ENCODE measurements at places on chromosomes 1 and 21.

GRCh38 chr1:241816008-241816407 is 32.0 kb upstream of the EXO1 start:
- DNase-seq: no peak

GRCh38 chr1:170659399-170660035 is 4.4 kb upstream of the PRRX1 start:
- DNase-seq: no peak

- no peak for DNase-seq
These were observed 70.9 kb upstream of the ETS2 start for GRCh38 chr21:38734646-38735365.

- DNase-seq: no peak
These were observed 64.9 kb downstream of the MEF2D start for GRCh38 chr1:156435545-156436140.

DNA sequence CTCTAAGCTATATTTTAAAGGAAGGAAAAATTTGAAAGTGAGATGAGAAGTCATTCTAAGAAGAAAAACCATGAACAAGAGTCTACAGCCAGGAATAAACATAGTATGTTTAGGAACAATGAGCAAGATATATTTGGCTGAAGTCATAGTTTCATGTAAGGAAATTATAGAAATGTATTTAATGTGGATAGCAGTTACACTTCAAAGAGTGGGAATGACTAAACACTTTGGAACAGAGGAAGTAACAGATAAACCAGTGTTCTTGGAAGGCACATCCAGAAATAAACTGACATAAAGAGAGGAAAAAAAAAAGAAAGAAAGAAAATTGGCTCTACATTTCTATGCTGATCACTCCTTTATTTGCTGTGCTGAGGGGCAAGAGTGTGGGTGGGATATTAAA is 18.0 kb downstream of the C8A start:
- DNase-seq: no peak

DNA sequence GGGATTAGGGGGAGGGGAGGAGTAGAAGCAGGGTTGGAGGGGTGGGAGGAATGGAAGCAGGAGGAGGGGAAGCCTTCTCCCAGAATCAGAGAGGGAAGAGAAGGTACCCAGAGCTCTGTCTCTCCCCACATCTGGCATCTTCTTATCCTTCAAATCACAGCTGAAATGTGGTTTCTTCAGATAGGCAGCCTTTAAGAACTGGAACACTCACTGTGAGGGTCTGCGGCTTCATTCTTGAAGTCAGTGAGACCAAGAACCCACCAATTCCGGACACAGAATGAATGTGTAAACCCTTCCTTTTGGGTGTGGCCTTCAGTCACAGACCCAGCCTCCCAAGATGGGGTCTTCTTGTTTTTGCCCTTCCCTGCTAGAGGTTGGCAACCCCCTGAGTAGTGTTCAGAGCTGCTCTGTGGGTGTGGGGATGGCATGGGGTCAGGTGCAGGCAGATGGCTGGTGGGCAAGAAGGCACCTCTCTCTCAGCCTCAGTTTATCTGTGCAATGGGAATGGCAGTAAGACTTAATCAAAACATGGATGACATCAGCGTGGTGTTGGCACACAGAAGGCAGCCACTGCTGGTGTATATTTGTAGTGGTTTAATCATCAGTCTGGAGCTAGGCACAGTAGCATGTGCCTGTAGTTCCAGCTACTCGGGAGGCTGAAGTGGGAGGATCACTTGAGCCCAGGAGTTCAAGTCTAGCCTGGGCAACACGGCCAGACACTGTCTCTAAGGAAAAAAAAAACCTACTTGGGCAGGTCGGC is 7.2 kb downstream of the FAAH start:
- DNase-seq: no peak

- no peak for DNase-seq
These were observed 50.6 kb upstream of the SLC44A3 start for GRCh38 chr1:94769551-94769950.

DNA sequence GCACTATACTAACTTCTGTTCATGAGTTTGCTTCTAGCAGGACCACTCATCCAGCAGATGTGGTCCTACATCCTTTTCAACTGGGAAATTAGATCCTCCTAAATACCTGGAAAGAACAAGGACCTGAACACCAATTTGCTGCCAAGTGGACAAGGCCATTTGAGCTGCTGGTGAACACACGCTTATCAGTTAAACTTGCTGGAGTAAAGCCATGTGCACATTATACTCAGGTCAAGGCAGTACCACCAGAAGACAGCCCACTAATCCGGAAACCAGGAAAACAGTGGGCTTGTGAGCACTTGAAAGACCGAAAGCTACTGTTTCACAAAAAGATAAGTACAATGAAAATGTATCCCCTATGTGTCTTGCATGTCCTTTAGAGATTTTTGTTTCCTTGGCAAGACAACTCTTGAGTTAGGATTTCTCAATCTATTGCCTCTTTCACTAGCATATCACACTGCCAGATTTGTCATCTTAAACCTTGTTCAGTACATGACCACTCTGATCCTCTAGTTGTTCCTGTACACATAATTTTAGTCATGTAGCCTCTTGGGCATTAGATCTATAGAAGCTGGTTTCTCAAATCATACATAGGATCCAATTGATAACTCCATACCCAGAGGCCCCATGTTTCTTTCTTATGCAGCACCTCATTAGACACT is 4.5 kb upstream of the REN start:
- no peak for DNase-seq

- no peak for DNase-seq
These were observed 2.8 kb upstream of the MTF2 start for GRCh38 chr1:93076268-93076667.

DNA sequence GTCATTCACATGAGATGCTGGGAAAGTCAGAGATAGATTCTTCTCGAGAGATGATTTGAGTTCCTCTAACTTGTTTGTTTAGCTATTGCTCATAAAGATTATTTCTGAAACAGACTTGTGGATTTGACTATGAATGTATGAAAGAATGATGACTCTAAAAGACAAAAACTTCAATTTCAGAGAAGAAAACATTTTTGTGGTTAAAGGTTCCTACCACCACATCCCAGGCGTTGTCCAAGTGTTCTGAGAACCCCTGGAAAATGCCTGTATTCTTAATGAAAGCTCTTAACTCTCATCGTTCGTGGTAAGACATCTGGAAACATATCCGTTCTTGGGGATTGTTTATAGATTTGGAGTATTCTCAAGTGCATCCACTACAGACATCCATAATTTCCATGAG is 228.7 kb downstream of the BARHL2 start:
- no peak for DNase-seq

DNA sequence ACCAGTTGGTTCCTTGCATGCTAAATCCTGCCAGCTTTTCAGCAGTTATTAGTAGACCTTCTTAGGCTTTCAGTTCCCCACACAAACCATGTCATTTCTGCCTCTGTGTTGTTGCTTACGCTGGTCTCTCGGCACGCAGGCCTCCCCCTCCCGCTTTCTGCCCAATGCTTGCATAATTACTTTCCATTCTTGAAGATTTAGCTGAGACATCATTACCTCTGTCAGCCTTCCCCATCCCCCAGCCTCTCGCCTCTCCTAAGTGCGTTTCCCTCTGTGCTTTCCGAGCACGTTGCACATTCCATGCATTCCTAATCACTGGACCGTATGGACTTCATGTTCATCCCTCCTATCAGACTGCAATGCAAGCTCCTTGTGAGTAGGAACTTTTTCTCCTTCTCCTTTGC is 26.8 kb downstream of the TSHB start:
- no peak for DNase-seq

DNA sequence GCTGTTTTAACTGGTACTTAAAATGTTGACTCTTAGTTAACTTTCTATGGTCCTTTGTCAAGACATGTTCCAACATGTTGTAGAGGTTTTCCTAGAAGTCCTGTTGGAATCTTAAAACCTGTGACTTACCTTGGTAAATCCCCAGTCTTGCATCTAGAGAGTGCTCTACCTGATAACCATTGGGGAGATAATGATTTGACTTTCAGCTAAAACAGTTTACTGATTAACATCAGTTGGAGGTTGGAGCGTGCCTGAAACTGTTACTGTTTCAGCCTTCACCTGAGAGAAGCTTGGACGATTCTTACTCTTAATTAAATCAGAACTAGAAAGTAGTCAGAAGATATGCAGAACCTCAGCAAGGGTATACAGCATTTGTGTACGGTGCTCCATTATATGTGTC is 8.8 kb downstream of the MDM4 start:
- no peak for DNase-seq

DNA sequence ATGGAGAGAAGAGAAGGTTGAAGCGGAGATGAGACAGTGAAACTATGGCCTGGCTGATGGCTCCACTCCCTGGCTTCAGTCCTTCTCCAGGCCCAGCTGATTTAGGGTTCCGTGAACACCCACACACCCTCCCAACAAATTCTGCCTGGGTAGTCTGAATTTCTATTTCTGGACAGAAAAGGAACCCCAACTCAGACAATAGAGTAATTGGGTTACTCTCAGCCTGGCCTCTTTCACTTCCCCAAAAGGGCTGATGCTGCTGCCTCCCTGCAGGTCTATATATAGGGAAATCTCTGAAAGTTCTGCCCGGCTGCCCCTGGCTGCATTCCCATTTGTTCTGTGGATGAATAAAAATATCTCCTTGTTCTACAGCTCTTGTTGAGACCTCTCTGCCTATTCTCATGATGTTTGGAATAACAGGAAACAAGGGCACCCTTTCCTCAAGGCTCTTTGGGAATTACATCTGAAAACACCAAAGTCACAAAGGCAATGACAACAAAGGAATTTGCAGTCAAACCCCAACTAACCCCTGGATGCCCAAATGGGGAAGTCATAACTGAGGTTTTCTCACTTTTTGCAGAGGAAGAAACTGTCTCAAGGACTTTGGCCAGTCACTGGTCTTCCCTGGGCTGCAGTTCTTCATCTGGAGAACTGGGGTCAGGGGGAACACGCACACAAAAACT is 11.4 kb upstream of the ZSCAN20 start:
- DNase-seq: no peak

GRCh38 chr1:156431366-156431765 is 62.4 kb downstream of the RHBG start:
- no peak for DNase-seq

- DNase-seq: no peak
These were observed 192.4 kb downstream of the LRRIQ3 start for GRCh38 chr1:74005533-74005932.

DNA sequence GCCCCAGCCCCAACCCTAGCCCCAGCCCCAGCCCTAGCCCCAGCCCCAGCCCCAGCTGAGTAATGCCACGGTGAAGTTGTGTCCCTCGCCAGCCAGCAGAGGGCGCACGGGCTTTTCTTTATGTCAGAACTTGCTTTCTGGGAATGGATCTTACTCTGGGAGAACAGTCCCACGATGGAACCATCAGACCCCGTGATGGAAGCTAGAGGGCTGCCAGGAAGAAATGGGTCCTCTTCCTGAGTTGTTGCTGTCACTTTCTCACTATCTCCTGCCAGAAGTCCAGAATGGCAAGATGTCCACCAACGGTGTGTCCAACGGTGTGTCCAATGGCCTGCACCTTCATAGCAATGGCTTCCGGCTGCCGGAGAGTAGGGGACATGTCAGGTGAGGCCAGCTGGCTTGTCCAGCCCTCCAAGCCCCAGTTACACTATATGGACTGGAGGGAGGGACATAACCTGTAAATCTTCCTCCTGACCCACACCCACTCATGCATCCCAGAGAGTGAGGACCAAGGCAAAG is 25.1 kb upstream of the TMEM222 start:
- DNase-seq: peak; percentile 58

DNA sequence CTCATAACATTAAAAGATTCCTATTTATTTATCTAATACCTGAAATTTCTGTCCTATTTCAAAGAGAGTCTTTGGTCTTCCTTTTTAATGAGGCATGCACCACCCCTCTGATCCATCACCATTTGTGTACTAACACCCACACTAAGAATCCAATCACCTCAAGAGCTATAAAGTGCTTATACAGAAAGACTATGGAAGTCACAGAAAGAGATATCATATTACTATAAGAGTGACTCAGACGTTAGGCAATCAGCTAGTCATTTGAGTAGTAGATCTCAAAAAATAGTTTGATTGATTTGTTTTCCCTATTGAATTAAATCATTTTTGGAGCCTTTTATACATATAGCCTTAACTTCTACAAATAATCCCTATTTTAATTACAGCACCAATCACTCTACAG is 46.1 kb downstream of the NME7 start:
- DNase-seq: no peak

DNA sequence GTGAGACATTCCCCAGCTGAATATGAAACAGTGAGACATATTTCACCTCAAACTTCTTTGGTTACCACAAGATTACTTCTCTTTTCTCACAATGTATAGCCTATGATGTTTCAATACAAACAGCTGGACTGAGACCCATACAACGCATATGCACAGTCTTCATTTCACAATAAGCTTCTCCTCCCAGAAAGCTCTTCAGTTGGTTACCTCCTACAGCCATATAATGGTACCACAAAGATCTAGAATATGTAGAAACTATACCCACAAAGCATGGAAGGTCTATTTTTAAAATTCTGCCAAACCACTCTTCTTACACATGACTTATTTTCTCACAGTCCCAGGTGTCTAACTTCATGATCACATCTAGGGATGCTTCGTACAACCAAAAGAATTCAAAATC is 70.8 kb downstream of the JAK1 start:
- DNase-seq: no peak

GRCh38 chr1:108880850-108881249 is 4.1 kb downstream of the GPSM2 start:
- DNase-seq: no peak
